ENCODE measurements at places on chromosomes 1 and 21.

GRCh38 chr1:158126425-158126824 lies 54.3 kb upstream of the CD1D start:
- DNase-seq, result no peak

DNA sequence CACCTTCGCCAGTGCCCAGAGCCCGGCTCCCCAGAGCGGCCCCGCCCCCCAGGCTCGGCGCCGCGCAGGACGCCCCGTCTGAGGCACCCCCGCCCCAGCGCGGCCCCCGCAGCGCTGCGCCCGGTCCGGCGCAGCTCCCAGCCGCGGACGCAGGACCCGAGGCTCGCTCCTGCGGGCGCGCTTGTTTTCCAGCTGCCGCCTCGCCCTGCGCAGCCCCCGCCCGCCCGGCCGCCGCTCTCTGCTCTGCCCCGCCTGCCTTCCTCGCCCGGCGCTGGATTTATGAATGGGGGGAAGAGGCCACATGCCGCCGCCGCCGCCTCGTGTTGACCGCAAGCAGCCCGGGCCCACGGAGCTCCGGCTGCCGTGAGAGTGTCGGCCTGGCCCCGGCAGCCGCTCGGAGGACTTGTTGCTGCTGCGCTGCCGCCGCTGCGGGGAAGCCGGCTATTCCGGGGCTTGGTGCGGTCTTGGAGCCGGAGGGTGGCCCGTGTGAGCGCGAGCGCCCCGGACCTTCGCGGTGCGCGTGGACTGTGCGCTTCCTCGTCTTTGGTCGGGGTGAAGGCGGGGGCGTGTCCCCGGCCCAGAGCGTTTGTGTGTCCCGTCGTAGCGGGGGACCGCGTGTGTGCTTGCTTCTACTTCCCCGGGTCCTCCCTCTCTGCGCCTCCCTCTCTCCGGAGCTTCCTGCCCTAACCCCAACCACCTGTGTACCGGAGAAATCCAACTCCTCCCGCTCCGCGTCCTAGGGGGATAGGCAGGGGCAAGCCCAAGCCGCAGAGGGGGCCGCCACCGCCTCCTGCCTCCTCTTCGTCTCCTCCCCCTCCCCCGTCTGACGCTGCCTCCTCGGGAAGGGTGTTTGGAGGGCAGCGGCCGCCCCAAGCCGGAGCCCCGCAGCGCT lies 736 bp downstream of the KCNC4 start:
- DNase-seq, result peak; percentile 46

DNA sequence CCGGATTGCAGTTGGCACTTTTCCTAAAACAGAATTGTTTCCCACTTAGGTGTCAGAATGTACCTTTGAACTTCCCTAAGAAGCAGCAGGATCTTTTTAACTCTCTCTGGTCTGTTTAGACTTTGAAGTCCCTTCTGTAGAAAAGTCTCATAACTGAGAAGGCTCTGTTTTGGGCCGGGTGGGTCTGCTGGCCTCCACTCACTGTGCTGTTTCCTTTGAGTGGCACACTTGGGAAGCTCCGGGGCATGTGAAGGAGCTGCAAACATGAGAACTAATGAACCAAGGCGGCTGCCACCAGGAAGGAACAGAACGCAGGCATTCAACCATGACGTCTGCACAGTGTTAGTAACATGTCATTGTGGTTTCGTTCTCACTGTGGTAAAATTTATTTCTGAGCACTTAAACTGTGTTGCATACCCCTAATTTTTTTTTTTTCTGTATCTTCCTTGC lies 19.5 kb upstream of the NCMAP start:
- DNase-seq, result peak; percentile 55

GRCh38 chr1:228064741-228065542 lies 17.6 kb upstream of the ARF1 start:
- DNase-seq, result no peak

GRCh38 chr1:49864581-49864980 lies 159.2 kb downstream of the AGBL4 start:
- no peak for DNase-seq

DNA sequence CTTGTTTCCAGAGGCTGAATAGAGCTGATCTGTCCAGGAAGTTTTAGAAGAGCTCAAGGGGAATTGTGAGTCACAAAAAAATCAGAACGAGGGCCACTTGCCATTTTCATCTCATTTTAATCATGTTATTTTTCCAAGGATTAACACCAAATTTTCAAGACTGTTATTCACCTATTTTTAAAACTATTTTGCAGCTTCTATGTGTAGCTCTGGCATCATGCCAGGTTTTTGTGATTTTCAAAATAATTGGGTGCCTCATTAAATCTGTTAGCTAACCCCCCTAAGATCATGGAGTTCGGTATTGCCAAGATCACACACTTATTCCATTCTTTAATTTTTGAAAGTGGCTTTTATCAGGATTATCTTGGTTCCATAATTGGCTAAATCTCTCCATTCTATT lies 90.9 kb downstream of the RGS7 start:
- no peak for DNase-seq

DNA sequence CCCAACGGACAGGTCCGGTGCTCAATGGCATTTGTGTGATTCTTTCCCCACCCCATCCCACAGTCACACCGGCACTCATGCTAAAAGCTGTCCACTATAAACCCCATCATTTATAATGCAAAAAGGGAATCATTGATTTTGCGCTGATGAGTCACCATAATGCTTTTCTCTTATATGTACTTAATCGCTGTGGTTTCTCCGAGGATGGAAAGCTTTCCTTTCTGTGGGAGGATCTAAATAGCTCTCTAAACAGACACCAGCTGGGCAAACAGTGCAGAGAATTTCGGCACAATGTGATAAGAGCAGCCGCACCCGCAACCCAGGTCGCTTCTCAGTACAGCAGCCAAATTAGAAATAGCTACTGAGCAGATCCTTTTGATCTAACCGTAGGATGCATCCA lies 85.6 kb downstream of the SETD4 start:
- no peak for DNase-seq

DNA sequence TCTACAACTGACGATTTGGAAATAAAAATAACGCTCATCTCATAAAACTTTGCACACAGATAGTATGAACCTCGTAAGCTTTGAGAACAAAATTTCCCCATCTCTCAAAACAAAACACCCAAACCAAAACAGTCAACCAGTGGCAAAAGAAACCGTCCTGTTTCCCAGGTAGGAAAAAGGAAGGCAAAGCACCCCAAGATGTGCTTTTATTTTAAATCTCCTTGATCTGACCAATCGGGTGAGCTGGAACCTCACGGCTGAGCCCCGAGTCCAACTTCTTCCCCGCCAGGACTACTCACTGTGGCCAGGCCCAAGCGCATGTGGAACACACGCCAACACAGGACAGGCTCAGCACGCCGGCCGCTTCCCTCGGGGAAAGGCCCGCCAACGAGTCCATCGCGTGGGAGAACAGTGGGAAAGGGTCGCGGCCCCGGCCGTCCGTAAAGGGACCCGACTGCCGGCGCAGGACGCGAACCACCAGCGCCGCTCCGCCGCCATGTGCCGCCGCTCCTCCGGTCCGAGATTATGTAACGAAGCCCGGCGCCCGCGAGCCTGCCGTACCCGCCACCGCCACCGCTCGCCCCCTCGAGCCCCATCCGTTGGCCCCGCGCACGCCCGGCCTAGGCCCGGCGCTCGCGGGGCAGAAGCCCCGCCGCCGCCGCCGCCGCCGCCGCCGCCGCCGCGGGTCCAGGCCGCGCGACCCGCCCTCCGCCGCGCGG lies 759 bp downstream of the AHCTF1 start:
- peak; percentile 51 for DNase-seq

DNA sequence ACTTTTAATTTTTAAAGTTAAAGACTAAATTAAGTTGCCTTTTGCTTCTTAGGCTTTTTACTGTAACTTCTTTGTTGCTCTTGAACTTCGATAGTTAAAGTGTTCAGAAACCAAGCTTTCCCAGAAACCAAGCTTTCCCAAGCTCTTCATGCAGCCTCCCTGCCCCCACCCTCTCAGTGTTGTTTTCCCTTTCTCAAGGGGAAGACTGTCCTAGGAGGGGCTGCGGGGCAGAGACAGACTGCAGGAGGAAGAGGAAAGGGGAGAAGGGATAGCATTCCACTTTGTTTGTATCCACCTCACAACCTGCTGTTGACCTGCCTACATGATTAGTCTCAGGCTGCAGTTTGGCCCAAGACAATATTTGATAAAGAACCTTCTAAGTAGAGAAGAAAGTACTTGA lies 39.0 kb upstream of the DIPK1A start:
- DNase-seq, result no peak

DNA sequence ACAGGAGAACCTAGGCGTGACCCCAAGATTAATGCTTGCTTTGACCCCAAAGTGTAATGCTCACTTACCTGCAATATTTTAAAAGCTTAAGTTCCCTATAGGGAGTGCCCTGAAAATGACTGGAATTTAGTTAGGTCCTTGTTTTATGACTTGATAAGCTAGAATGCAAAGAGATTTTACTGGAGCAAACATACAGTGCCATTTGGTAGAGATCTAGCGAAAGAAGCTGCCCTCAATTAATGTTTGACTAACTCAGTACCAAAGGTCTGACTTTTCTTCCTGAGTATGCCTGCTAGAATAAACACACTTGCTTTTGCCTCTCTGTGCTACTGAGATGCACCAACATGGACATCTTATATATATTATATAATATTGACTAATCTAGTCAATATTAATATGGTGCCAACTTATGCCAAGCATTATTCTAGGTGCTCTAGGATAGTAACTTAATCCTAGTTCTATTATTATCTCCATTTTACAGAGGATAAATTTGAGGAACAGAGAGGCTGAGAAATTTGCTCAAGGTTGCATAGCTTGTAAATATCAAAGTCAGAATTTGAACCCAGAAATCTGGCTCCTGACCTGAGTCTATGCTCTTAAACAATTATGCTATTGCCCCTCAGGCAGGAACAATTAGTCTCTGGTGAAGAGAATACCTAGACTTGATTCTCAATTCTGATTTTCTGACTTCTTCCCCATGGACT lies 18.2 kb downstream of the S100A10 start:
- no peak for DNase-seq

DNA sequence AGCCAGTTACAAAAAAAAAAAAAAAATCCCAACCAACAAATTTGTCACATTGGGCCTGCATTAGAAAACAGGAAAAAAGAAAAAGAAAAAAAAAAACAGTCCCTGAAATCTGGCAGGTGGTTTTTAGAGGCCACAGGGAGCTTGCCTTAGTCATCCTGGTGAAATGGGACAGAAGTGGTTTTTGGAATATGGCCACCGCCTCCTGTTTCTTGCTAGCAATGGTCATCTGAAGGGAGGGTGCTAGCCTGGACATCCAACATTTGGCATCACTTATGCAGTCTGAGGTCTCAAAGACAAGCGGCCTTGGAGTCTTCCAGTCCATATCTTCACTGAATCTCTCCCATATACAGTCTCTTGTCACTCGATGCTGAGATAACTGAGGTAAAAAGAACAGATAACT lies 20.1 kb upstream of the NKAIN1 start:
- no peak for DNase-seq
